ENCODE measurements at places on chromosomes 12 and 14.

DNA sequence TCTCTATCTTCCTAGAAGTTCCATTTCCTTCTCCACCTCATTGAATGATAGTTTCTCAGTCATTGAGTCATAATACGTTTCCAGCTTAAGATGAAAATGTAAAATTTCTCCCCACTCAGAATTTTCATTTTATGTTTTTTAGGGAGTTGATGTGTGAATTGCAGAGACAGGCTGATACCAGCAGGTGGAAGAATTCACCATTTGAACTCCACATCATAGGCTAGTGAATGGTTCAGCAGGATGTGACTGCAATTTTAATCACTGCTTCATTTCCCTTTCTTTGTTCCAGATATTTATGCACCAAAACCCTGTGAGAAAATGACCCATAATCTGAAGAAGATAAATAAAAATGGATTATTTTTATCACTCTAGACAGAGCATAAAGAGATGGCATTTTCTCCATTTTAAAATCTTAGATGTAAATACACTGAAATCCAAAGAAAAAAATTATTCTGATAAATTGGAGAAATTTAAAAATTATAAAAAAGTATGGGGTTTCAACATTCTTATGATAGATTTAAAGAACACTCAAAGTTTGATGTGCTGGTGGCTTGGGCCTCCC is 10.6 kb upstream of the PYGL start:
- no peak for DNase-seq

DNA sequence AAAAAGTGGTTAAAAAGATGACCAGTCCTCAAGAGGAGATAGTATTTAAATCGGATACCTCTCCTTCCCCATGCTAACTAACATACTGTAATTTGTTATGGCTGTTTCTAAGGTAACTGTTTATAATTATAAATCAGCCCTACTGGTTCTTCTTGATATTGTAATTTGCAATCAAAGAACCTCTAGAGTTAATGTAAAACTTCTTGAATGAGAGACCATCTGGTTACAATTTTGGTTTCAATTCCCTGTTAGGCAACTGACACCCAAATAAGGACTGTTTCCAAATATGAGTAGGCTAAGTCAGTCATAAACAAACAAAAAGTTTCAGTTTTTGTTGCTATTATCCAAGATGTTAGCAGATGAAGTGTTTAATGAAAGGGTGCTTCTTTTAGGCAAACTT is 120.2 kb upstream of the DNM1L start:
- no peak for DNase-seq

GRCh38 chr14:85534458-85535293 is 4.7 kb downstream of the FLRT2 start:
- no peak for DNase-seq

GRCh38 chr12:27652174-27652763 is 44.0 kb upstream of the REP15 start:
- DNase-seq: no peak

DNA sequence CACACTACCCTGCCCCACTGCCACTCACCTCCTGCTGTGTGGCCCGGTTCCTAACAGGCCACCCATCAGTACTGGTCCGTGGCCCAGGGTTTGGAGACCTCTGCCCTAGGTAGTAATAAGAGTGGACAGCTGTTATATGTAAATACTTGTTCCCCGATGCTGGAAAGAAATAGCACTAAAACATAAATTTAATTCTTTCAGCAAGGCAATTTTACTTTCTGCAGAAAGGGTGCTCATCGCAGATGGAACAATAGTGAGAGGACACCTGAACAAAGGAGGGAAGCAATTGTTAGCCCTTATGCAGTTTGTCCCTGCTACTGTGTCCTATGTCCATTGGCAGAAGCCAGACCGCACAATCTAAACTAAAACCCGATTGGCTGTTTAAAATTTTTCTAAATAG is 5.9 kb upstream of the CYP46A1 start:
- DNase-seq: peak; percentile 38

DNA sequence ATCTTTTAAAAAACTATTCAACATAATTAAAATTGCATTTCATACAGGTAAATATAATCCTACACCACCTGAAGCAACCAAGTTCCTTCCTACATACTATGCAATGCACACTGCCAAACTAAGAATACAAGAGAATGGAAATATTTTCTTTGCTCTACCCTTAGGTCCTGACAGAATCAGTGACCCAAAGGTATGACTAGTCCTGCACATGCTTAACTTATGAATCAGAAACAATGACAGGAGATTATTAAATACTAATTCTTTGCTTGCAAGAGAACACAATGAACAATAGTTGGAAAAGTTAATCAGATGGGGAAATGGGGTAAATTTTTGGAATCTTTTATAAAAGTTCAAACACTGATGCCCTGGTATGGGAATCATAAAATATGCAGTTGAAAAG is 220.1 kb downstream of the SOX5 start:
- no peak for DNase-seq

DNA sequence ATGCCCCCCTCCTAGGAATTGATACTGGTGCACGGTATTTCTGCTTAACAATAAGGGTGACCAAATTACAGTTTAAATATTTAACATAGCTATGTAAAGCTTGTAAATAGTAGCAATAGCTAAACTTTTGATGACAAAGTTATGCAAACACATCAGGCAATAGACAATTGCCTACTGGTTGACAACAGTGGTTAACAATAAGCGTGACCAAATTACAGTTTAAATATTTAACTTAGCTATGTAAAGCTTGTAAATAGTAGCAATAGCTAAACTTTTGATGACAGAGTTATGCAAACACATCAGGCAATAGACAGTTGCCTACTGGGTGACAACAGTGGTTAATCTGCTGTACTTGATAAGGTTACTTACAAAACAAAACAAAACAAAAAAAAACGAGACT is 886.5 kb upstream of the FLRT2 start:
- DNase-seq: no peak

- no peak for DNase-seq
These were observed 123.4 kb downstream of the CMAS start for GRCh38 chr12:22169376-22169775.

DNA sequence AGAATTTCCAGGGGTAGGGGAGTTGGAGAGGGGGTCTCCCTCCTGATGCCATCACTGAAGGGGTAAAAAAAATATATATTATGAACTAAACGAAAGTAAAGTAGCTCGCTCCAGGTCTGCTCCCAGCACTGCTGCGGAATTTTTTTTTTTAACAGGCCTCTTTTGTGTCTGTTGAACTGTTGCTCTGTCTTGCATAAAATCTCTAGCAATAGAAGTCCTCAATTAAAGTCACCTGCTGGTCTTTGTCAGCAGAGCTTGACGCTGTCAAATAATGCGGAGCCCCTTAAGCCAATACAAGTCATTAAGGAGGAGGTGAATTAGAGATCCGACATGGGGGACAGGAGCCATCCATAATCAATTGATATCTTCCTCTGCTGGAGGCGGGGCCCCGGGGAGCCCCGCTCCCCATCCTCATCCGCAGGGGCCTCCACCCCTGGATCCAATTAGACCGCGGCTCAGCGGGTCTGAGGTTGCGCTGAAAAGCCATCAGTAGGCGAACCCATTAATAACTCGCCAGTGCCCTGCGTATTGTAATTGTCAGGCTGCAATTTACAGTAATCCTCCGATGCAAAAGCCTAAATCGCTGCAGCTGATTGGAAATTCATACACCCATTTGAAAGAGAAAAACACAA is 85.6 kb downstream of the DICER1 start:
- no peak for DNase-seq

GRCh38 chr12:738712-739111 is 13.7 kb upstream of the WNK1 start:
- DNase-seq: no peak

GRCh38 chr12:71478270-71478669 is 38.7 kb downstream of the LGR5 start:
- no peak for DNase-seq

- DNase-seq: no peak
These were observed 1.0 kb downstream of the KCNA1 start for GRCh38 chr12:4910502-4911315.

DNA sequence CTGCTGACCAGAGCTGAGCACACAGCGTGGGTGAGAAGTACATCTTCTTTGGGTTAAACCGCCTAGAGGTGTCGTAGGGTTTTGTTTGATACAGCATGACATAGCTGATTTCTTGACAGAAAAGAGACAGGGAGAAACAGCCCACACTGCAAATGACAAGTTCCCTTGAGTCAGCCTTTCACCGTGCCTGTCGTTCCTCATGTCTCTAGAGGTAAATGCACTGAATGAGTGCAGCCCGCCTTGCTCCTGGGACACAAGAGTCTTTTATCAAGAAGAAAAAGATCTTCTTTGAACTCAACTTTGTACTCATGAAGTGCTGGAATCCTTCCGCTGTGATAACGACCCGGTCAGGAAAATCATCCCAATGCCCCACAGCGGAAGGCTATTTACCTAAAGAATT is 77.6 kb downstream of the TMEM132D start:
- no peak for DNase-seq

- no peak for DNase-seq
These were observed 12.6 kb upstream of the LRP1-AS start for GRCh38 chr12:57160040-57160439.

- no peak for DNase-seq
These were observed 1524.7 kb upstream of the TMEM132C start for GRCh38 chr12:126742241-126742641.

DNA sequence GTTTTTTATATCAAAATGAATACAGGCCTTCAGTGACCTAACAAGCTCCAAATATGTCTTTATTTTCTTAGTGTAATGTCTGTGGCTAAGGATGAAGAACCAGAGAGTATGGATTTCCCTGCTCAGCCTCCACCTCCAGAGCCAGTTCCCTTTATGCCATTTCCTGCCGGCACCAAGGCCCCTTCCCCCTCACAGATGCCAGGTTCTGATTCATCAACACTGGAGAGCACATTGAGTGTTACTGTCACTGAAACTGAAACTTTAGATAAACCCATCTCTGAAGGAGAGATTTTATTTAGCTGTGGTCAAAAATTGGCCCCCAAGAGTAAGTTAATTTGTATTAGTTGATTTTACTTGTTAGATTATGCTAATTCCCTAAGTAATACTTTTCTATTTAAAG is 61.0 kb downstream of the KIAA0586 start:
- DNase-seq: no peak

DNA sequence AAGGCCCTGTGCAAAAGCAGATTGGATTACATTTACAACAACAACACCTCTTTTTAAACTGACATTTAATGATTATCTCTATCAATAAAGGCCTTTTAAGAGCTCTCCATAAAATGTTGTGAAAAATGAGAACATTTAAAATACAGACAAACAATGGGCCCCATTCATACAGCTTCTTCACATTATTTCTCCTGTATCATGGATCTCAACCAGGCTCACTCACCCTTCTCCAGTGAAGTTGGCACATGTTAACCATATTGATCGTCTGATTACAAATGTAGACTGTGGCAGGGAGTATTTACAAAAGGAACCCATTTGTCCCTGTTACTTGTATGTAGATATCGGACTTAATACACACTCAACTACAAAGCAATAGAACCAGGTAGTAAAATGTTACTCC is 220.2 kb upstream of the BTG1 start:
- DNase-seq: no peak

DNA sequence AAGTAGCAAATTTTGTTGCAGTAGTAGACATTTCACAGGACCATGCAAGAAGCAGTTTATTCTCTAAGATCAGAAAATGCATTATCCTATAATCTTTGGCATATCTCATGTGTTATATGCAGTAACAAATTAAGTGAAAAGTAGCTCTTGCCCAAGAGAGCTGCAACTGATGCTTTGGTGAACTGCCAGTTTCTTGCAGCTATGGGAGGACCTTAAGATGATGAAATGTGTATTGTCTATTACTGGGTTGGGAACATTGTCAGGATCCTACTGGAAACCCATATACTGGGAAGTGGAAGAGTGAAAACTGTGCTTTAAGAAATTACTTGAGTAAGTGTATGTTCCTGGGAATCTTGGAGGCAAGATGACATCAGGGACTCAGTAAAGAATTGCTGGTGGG is 238.8 kb downstream of the DACT1 start:
- no peak for DNase-seq

- DNase-seq: peak; percentile 99
These were observed 297.9 kb upstream of the AMIGO2 start for GRCh38 chr12:47377414-47378221.

DNA sequence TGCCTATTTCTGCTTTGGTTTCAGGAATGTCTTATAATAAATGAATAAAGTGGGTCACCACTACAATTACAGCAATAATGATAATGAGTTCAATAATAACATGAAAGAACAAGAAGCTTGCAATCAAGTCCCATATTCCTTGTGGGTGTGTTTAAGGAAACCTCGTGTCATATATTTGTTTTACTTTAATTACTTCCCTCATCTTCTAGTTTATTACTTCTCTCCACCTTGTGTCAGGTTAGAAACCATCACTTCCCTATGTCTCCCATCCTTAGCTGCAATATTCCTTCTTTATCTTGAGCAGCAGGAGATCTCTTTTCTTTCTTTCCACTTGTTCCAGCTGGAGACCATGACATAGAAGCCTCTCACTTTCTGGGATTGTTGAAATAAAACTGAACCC is 384.0 kb upstream of the TMEM132C start:
- DNase-seq: no peak

DNA sequence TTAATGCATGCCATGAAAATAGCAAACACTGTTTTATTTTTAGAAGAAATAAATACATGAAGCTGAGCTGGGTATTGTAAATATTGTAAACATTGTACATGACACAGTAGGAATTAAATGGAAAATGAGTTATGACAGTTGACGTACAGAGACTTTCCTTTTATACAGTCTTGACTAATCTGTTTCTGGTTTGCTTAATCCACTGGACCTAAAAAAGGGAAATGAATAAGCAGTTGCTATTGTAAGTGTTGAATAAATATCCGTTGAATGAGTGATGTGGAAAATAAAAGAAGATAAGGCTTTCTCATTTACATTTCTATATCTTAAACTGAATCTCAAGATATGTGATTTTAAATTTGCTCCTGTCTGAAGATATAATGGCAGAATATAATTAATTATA is 15.0 kb downstream of the PMCH start:
- no peak for DNase-seq

- DNase-seq: no peak
These were observed 434.7 kb downstream of the APAF1 start for GRCh38 chr12:99079811-99080210.

DNA sequence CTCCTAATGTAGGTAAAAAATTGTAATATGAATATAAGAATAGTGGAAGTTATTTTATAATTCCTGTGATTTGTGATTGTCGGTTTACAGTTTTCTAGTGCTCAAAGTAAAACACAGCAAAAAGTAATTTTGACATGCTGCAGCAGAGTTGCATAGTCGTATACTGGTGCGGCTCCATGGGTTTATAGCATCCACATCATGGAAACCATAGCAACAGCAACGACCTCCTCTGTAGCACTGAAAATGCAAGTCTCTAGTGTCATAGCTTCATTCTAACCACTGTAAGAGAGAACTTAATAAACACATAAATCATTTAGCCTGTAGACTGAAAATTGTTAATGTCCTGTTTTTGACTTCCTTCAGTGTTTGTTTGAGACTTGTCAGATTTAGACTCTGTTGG is 574.3 kb downstream of the KCNH5 start:
- DNase-seq: no peak

- DNase-seq: no peak
These were observed 17.4 kb downstream of the FMNL3 start for GRCh38 chr12:49689785-49690184.

GRCh38 chr12:77842430-77842829 is 11.7 kb downstream of the NAV3 start:
- no peak for DNase-seq

- DNase-seq: no peak
These were observed 50.2 kb upstream of the OTX2 start for GRCh38 chr14:56860441-56860840.

GRCh38 chr14:91624757-91625156 is 107.1 kb downstream of the CATSPERB start:
- no peak for DNase-seq
